Spleen (tissue), 13 donors: ENCODE measurements at places on chromosomes 12 and 14.
A peak's percentile ranks its signal among the peaks of the same experiment; 100 is the strongest.

DNA sequence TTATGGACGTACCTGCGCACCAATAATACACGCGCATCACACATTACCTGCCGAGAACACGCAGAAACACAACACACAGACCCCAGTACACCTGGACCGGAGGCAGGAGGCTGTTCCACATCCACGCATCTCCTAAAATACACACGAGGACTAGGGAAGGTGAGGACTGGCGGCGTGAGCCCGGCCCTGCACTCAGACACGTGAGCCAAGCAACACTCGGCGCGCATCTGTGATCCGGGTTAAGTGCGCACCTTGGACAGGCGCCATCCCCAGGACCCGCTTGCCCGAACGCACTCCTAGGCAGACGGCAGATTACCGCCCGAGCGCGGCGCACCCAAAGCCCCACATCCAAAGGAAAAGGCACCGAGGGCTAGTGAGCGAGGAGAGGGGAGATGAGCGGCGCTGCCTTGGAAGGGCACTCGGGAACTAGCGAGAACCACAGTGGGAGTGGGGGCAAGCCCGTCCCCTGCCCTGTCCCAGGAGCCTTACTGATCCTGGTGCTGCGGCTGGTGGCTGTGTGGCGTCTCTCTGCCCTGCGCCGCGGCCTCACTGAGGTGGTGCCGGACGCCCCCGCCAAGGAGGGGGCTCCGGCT is 417 bp downstream of the GLS2 start:
- no peak for DNase-seq

DNA sequence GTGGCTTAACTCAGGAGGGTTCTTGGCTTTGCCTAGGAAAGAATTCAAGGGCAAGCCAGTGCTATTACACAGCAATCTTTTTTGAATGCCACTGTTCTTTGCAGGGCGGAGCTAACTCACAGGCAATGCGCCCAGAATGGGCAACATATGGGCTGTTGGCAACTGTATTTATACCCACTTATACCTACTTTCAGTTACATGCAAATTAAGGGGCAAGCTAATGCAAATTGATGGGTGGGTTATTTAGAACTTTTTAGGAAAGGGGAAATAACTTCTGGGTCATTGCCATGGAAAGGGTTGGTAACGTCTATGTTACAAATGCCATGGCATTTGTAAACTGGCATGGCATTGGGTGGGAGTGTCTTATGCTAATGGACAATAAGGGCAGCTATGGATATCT is 85.4 kb downstream of the C12orf50 start:
- DNase-seq = no peak

DNA sequence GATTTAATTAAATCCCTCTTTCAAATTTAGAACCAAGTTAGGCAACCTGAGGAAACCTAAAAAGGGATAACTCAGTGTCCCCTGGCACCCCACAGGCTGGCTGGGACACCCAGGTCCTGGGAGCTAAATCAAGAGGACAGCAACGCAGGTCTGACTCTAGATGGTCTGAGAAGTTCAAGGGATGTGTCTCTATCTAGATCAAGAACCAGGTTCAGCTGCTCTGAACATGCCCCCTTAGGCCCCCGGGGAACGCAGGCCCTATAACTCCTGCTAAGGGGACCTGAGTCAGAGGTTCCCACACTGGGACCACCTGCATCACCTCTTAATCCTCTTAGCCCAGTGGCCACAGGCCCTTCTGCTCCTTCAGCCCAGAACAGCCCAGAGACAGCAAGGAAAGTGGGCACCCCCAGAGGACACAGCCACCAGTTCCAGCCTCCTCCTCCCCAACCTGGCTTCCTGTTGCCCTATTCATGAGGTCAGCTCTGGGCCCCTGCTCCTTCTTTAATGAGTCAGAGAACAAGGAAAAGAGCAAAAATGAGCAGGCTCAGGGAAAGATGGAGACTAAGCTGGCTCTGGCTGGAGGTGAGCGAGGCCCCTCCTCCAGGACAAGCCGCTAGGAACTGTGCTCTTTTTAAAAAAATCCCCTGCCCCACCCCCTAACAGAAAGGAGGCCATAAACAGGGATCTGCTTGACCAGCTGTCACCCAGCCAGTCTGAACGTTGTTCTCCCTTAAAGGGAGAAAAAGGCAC is 10.8 kb downstream of the PITPNM2 start:
- peak; percentile 44 for DNase-seq

DNA sequence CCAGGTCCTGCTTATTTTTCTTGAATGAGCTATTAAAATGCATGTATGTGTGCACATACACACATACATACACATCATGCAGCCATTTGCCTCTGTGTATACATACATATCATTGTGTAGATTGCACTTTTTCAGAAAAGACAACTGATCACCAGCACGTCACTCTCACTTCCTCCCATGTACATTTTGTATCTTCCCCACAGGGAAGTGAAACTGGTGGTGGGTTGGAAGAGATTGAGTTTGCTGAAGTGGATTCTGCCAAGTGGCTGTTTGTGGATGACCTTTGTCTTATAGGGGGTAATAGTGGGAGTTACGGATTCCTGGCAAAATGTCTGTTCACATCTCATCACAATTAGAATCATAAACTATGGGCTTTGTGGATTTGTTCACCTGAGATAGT is 448.6 kb downstream of the RAD51B start:
- no peak for DNase-seq

DNA sequence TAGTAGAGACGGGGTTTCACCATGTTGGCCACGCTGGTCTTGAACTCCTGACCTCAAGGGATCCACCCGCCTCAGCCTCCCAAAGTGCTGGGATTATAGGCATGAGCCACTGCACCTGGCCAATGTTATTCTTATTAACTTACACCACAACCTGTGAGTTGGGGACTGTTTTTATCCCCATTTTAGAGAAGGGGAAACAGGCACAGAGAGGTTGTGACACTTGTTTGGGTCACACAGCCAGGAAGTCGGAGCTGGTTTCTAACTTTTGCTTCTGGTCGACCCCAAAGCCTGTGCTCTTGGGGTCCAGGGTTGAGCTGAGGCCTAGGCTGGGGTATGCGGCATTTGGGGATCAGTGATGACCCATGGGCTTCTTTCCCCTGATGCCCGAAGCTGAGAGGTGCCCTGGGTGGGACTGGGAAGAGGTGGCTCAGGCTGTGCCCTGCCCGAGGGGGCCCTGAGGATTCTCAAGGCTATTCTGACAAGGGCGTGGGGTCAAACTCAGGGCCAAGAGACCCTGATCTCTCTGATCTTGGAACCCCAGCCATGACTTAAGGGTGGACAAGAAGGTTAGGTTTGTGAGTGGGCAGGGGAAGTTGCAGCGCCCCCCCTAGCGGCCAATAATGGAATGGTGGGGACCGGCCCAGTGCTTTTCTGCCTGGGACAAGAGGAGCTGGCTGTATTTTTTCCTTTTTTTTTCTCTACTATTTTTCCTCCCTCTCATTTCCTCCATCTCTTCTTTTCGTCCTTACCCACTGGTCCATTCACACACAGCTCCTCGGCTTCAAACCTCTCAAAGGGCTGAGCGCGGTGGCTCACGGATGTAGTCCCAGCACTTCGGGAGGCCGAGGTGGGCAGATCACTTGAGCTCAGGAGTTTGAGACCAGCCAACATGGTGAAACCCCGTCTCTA is 3.0 kb downstream of the SDSL start:
- peak; percentile 80 for DNase-seq

GRCh38 chr14:62665286-62665685 is 380.0 kb downstream of the KCNH5 start:
- no peak for DNase-seq

GRCh38 chr14:53496668-53497067 is 343.5 kb upstream of the DDHD1 start:
- DNase-seq = no peak

DNA sequence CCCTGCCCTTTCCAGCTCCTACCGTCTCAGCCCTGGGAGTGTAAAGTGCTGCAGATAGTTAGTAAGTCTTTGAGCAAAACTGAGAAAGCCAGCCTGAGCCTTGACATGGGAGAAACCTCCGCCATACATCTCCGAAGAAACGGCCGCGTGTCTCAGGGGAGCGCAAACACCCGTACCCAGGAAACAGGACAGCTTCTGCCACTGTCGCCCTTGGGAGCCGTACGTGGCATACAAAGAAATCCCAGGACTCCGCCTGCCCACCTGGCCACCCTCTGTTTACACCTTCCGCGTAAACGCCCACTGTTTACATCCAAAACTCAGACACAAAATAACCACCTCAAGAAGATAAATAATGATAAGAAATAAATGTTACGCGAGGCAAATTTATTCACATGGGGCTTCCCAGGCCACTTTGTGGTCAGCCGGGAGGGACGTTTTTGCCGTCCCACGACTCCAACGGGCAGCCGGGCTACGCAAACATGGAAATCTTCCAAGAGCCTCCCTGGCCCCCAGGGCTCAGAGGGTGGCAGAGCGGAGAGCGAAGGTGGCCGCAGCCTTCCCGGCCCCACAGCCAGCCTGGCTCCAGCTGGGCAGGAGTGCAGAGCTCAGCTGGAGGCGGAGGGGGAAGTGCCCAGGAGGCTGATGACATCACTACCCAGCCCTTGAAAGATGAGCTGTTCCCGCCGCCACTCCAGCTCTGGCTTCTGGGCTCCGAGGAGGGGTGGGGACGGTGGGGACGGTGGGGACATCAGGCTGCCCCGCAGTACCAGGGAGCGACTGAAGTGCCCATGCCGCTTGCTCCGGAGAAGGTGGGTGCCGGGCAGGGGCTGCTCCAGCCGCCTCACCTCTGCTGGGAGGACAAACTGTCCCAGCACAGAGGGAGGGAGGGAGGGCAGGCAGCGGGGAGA is at the start of gene BDKRB2:
TSS of gene BDKRB2 (plus strand) at position 689 of the 908 bp plus-strand sequence. CDS start 32,269 bp downstream, outside the sequence.
- peak; percentile 74 for DNase-seq
